T-helper 2 cell (primary cell): ENCODE measurements at places on chromosomes 3 and 15.
A peak's percentile ranks its signal among the peaks of the same experiment; 100 is the strongest.

DNA sequence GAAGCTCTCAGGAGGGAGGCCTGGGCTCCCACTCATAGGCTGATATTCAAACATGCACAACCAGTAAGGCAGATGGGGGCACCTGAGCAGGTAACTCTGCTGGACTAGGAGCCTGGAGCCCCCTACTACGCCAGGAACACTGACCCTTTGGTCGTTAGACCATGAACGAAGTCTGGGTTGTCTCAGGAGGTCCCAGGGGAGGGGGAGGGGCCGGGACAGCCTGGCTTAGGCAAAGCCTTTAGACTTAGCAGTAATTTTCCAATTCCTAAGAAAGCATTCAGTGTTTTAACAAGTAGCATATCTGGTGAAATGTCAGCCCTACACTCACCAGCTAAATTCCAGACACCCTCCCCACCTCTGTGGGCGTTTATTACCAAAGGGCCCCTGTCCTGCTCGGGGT is 67.4 kb upstream of the ST8SIA2 start:
- no peak for DNase-seq

- no peak for DNase-seq
Observed at GRCh38 chr15:62968699-62969098, 73.8 kb upstream of the TPM1 start.

DNA sequence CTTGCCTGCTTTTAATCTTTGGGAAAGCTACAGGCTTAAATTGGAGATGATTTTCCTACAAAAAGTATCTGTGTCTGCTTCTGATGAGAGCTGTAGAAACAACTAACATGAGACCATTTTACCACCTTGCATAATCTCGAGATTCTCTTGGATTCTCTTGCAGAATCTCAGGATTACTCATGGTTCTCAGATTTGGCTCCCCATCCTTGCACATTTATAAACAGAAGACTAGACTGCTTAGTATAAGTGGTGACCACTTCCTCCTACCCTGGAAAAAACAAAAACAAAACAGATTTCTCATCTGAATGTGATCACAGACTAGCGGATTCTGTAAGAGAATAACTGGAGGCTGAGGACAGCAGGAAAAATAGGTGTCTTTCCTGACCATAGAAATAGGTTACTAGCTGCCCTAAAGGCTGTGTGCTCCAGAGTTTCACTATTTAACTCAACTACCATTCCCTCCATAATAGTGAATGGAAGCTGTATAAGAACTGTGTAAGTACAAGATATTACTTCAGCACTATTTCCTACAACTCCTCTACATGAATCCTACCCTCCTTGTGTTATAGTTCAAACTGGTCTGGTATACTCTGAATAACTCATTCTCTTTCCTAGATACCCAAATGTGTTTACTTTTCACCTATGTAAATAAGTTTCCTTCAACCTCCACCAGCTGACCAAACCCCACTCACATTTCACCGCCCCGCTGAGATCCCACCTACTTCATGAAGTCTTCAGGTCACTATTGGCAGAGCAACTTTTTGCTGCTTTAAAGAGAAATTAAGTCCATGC is 122.2 kb upstream of the C2CD4B start:
- DNase-seq = no peak

DNA sequence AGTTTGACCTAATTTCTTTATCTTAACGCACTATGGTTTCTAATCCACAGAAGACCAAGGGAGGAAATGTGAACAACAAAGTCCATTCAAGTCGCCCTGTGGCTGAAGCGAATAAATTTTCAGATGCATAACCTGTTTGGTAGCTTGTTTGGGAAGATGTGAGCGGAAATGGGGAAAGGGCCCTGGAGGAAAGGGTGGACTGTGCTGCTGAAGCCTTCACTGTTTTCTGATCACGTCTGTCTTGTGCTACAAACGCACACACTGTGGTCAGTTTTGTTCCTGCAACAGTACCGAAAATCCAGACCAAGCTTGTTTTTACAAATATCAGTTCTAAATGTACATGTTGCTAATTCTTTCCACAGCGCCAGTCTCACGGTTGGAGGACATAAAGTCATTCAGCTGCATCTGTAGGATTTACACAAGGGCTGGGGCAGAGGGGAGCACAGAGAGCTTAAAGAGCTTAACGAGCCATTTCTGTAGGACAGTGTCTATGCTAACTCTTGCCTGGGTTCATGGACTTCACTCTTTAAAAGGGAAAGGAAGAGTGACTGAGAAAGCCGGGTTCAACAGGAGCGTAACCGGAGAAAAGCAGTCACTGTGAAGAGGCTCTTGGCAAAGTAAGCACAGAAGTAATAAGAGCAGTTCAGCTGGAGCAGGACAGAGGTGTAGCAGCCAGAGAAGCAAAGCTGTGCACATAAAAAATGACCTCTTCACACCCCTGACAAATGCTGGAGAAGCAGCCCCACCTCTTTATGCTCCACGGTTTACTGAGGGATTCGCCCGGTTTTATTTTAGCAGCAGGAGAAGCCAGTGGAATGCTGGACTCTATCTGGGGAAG is 66.6 kb downstream of the USF3 start:
- DNase-seq = no peak

DNA sequence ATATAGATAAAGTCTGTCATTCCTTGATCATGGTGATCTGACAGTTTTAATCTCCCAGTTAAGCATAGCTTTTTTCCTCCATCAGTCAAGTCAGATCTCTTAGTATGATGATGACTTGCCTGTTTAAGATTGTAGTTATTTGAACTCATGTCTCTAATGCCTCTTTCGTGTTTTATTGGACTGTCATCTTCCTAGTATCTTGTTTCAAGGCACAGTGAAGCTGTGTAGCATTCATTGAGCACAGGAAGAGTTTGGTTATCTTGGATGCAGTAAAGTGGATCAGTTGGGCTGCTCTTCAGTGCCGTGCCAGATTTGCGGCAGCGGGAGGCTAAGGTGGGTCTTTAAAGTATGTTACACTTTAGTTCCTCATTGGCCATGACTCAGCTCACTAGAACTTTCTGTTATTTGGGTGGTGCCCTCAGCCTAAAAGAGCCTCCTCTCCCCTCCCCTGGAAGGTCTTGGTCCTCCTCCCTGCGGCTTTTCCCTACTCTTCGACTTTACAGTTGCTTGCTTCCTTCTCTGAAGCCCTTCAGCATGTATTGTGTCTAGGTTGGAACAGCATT is 45.7 kb upstream of the SKOR1 start:
- no peak for DNase-seq

DNA sequence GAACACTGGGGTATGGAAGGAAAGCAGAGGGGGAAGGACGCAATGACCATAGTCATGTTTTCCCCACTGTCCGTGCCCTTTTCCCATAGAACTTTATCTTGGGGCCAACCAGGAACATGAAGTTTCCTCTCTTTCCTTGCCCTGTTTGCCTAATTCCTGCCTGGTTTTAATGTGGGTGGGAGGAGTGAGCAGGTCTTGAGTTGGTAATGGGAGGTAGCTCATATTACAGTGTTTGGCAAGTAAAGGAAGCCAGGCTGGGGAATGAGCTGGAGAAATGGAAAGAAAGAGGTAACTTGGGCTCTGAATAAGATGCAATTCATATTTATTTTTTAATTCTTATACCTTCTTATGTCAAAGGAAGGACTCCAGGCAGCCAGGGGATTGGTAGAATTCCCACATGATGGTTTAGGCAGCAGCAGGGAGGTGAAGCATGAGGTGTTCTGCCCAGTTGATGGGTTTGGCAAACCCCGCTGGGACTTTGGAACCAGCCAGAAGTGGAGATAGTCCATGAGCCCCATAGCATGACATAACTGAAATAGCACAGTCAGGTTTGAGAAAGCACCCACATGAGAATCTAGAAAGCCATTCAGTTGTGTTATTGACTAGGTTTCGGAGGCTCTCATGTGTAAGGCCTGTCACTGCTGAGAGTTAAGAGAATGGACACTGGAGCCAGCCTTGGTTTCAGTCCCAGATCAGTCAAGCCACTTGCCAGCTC is 60.0 kb downstream of the CCK start:
- no peak for DNase-seq

DNA sequence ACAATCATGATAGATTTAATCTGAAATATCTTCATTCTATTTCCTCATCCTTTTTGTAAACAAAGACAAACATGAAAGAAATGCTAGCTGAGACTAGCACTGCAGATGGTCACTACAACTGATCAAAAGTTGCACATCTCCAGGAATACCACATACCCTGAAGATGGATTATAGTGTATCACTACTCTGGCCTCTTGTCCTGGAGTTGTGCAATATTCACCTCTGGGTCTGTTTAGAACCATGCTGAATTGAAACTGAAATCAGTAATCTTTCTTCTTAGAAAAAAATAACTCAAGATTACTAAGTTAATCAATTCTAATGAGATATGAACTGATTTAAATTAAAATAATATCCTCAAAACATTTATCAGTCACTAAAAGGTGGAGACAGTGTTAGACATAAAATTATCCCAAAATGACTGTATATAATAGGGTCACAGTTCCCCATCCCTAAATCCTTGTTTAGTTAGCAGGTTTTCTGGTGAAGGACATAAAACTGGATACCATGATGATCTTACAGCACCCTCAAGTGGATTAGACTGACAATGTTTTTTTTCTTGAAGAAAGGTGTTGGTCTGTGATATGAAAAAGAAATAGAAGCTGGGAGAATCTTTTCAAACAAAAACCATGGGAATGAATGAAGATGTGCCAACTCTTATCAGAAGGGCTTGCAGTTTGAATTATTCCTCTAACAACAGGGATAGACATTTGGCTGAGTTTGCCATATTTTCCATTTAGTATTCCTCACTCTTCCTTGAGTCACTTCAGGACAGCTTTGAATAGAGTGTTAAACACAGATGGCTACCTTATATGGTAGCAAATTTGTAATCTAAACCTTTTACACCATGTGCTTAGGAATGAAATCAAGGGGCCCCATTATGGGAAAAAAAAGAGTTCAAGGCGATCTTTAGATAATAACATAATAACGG is 7.1 kb upstream of the TTC14 start:
- DNase-seq = peak; percentile 40

DNA sequence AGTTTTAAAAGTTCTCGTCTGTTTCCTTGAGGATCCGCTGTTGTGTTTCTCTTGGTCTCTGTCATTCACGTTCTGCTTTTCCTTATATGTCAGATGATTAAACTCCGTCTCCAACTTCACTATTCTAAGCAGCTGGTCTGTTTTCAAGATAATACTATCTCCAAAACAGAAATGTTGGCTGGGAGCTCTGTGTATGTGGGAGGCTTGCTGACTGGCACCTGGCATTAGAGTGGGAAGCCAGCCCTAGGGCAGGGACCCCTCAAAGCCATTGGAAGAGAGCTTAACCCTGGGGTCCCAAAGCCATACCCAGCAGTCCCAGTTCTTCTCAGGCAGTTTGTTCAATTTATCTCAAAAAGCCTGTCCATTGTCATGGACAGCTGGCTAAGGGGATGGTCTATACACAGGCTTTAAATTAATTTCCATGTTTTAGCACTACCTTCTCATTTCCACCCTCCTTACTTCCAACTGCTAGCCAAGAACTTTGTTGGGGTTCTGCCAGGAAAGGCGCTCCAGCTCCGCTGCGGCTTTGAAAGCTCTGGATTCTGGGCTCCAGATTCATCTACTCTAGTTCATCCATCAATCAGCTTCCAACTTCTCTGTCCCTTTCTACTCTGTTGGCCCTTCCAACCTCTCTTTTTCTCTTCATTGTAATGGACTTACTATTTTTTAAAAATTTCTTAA is 9.2 kb downstream of the BTBD1 start:
- no peak for DNase-seq

GRCh38 chr3:193686665-193687483 is 93.9 kb downstream of the OPA1 start:
- DNase-seq = no peak

- DNase-seq = no peak
Observed at GRCh38 chr15:59013246-59013873, 25.9 kb downstream of the RNF111 start.

DNA sequence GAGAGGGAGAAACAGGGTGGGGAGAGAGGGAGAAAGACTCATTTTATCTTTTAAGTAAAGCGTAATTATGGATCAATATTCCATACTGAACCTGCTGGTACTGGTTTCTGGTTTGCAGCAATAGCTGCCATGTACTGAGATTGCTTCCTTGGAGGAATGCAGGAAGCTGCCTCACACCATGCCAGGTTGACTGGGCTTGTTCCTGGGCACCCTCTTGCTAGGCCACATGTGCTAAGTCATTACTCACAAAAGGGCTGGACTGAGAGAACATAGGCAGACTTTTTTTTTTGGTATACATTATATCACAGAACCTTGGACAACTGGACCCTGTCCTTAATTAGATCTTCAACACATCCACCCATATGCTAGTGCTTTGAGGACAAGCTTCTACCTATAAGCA is 193.4 kb downstream of the ZNF621 start:
- no peak for DNase-seq
